ENCODE measurements at places on chromosomes 1 and 21.

- DNase-seq = no peak
Measured at GRCh38 chr1:21126324-21126723, 50.4 kb downstream of the EIF4G3 start.

DNA sequence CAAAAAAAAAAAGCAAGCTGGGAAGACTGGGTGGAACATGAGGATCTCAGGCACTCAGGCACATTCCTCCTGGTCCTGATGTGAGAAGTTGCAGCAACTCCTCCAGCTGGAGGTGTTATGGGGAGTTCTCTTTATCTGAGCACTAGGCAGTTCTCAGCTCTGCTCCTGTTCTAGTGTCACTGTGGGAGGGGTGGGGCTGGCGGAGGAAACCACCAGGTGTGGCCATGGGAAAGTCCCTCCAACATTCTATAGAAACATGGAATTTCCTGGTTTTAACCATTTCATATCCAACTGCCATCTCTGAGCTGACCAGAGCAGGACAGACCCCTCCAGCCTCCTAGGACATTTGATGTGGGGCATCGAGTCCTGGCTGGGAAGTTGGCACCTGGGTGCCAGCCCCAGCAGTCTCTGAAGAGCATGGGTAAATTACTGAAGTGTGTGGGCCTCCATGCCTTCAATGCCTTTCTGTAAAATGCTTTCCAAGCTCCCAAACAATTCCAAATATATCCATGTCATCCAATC is 804 bp upstream of the IKBKE start:
- no peak for DNase-seq

DNA sequence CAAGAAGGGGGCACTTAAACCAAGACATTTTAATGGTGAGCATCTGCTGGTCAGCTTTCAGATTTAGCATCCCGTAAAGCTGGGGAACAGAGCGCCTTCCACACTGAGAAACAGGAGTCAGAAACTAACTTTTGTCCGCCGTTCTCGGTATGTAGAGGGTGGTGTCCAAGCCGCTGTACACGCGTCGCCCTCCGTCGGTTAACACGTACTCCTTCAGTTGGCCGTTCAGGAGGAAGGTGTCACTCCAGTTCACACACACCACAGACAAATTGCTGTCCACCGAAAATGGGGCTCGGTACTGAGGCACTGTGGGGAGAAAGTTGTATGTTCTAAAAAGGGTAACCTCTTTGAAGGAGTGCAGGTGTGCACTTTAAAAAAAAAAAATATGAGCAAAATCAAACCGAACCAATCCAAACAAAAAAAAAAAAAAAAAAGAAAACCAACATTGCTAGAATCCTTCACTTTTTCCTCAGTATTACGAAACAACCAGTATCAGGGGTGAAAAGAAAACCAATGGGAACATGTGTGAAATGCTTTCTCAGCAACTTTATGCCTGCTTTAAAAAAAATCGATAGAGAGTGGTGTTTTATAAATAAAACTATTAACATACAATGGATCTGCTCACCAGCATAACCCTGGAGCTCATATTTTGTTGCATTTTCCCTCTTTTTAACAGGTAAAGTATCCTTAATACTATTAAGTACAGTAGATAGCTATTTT is 73.5 kb downstream of the KCTD3 start:
- DNase-seq = no peak

GRCh38 chr1:199733125-199733524 is 294.4 kb upstream of the NR5A2 start:
- no peak for DNase-seq

DNA sequence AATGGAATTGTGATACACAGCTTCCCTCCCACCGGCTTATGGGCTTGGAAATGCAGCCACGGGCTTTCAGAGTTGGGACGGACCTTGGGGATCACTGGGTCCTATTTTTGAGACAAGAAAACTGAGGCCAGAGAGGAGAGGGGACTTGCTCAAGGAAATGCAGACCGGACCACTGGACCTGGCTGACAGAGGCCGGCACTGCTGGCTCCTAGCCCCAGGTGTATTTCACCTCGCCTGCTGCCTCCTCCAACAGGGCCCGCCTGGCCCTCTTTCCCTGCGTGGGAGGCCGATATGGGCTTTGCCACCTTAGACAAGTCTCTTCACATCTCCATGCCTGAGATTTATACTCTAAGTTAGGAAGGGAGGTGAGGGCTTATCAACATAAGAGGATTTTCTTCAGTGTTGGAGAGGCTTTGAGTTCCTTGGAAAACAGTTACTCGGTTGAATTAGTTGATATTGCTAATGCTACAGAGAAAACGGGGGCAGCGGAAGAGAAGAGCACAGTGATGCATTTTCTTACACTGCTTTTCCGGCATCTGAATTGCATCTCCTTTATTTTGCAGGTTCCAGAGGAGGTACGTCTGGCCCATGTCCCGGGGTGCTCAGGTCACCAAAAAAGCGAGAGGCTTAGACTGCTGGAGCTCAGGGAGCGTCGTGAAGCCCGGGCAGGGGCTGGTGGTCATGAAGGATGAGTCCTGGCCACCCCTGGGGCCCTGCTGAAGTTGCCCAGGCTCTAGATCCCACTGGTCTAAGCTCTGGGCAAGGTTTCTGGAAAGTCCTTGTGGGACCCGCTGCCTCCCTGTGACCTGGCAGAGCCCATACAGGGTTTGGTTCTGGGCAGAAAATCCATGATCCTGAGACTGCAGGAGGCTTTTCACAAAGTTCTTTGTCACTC is 44.7 kb downstream of the CAPN2 start:
- no peak for DNase-seq

- DNase-seq = no peak
Measured at GRCh38 chr1:116751146-116751545, 3.1 kb upstream of the CD2 start.

DNA sequence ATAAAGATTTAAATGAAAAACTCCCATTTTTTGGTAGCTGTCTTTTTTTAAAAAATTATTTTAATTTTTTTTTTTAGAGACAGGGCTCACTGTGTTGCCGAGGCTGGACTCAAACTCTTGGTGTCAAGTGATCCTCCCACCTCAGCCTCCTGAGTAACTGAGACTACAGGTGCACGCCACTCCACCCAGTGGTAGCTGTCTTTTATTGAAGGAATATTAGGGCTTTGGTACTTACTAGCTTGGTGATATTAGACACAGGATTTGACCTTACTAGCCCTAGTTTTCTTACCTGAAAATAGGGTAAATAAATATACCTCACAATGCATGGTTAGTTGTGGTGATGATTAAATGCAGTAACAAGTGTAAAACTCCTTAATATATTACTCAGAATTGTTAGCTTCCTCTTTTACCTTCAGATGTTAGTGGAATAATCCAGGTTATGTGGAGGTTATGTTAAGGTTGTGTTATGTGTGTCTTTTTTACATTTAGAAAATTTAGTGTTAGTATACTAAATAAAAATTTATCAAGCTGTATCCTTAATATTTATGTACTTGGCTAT is 66.8 kb downstream of the PHACTR4 start:
- DNase-seq = no peak

DNA sequence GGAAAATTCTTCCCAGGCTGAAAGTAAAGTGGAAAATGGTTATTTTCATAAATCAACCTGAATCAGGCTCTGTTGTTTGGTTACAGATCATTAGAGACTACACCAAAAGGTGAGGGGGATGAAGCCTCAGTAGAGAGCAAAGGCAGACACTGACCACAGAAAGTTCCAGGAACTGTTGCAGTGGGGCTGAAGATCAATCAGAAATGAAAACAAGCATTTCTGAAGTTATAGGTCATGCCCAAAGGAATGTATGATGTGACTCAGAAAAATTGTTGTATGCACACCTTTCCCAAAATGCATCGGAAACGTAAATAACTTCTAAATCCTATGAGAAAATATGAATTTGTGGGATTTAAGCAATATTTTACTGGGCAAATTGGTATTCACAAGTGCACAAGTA is 63.3 kb downstream of the FYB2 start:
- DNase-seq = no peak

- DNase-seq = no peak
Measured at GRCh38 chr1:68294367-68295066, 62.2 kb upstream of the WLS start.

DNA sequence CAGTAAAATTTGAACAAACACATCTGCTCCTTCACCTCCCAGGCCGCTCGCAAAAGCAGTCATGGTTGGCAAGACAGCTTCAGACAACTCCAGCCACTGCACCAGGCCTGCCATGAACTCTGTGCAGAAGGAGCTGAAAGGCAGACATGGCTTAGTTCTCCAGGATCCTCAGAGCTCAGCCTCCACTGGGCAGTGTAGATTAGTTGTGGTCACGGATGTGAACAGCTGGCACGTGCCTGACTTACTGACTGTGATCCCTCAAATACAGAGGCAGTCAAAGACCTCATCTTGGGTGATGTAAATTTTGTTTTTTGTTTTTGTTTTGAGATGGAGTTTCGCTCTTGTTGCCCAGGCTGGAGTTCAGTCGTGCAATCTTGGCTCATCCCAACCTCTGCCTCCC is 28.4 kb downstream of the TMCO4 start:
- no peak for DNase-seq

DNA sequence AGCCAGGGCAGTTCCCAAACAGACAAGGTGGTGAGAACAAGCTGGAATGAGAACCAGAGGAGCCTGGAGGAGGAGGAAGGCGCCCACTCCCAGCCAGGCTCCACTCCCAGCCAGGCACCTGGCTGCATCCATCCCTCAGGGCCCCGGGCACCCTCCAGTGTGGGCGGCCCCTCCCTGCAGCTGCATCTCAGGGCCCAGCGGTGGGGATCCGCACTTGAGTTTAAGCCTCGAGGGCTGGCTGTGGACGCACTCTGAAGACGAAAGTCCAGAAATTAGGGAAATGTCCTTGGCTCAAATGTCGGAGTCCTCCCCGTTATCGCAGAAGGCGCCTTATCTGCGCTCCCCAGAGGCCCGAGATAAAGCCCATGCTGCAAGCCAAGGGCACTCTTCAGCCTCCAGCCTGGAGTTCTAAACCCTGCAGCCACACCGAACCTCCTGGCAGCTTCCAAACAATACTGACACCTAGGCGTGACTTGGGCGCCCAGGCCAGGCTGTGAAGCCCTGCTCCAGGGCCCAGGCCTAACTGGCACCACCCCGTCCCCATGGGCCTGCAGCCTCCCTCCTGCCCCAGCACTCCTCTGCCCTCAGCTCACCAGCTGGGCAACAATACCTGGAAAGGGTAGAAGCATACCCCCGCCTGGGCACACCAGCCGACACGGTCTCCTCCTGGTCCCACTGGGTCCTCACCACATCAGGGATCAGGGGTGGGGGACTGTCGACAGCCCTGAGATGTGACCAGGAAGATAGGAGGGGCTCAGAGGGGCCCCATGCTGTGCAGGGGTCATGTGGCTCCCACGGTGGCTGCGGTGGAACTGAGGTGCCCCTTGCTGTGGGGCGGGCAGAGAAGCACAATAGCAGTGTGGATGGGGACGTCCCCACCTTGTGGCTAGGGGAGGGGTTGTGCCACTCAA is 184.8 kb upstream of the VAMP3 start:
- DNase-seq = no peak

GRCh38 chr1:56461158-56462127 is 117.9 kb downstream of the PLPP3 start:
- no peak for DNase-seq

GRCh38 chr1:24167008-24167407 is 20.1 kb downstream of the IFNLR1 start:
- DNase-seq = no peak

- DNase-seq = no peak
Measured at GRCh38 chr1:12173631-12174121, 6.9 kb downstream of the TNFRSF1B start.

- peak; percentile 56 for DNase-seq
Measured at GRCh38 chr1:48236716-48237470, 14.4 kb downstream of the SLC5A9 start.

- no peak for DNase-seq
Measured at GRCh38 chr1:70385477-70385876, 25.6 kb upstream of the CTH start.

DNA sequence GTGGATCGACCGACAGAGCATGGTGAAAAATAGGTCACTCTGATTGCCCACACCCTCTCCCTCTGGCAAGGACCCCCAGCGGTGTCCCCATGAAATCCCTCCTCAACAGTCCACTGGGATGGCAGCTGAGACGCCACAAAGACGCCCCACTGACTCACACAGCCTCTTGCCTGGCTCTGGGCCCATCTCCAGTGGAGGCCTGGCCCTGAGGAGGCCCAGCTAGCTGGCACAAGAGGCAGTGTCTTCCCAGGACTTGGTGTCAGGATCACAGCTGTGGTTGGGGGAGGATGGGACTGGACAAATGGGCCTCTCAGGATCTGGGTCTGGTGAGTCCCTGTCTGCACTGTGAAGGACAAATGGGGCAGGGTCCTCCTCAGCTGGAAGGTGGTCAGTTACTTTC is 4.6 kb downstream of the ALX3 start:
- DNase-seq = no peak

- no peak for DNase-seq
Measured at GRCh38 chr1:225875044-225875815, 7.0 kb downstream of the TMEM63A start.

DNA sequence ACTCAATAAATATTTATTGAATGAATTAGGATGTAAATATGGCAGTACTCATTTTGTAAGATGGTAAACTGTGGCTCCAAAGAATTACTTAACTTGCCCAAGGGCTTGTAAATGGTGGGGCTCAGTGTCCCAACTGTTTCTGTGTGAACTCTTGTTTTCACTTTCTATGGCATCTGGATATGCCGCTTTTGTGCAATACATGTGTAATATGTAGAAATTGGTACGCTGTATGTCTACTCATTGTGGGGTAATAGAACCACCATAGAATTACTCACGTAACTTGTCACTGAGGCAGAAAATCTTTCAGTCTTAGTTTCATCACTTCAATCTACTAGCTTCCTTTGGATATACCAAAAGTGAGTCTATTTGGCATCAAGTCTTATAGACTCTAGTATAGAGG is 977 bp downstream of the PRPF3 start:
- no peak for DNase-seq

DNA sequence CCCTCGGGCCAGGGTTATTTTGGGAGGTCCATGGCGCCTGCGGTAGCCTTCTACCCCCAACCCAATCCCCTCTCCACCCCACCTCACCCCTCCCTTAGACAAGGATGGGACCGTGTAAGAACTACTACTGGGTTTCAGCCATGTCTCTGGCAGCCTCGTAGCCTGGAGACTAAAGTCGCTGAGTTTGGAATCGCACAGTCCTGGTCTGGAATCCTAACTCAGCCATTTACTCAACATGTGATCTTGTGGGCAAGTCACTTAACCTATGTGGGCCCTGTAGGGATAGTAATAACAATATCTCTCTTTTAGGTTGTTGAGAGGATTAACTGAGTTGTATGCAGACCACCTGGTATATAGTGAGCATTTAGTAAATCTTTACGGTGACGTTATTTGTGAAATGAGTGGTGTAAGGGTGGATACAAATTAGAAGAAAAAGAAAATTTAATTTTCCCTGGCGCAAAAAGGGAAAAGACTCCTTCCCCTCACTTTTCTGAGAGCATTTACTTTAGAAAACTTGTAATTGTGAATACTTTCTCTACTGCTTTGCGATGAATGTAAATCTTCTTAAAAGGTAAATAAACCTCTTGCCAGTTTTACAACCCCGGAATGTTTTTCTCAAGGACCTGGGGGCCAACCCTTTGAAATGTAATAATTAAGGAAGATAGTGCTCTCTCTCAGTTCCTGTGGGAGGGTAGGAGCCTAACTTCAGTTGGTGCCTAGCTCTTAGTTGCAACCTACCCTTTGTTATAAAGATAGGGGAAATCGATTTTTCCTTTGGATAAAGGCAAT is 615 bp upstream of the MRPS15 start:
- DNase-seq = no peak
